ENCODE measurements at places on chromosomes 1 and 21.

GRCh38 chr1:7992885-7993284 is 31.4 kb downstream of the PARK7 start:
- DNase-seq = no peak

GRCh38 chr1:212244441-212244840 is 40.8 kb upstream of the PPP2R5A start:
- DNase-seq = no peak

DNA sequence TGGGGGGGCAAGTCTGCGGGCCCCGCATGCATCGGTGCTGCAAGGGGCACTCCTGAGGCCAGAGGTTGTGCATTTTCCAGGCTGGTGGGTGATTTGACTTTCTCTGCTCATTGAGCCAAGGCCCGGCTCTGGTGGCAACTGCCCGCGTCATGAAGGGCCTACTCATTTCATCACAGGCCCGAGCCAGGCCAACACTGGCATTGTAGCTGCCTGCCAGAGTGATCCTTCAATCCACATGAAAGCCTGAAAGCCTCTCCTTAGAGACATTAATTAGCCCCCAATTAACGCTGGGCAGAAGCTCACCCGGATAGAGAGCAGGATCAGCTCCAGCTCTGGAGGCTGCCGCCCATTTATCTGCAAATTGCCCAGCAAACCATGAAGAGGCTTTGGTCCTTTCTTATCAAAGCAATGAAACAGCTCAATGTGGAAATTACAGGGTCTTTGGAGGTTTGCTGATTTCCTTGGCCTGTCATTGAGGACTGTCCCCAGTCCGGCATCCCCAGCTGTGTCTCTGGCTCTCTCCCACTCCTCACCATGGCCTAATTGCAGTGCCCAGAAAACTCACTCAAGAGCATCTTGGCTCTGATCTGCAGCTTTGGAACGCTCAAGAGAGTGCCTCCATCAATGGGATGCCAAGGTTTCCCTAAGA is 50.4 kb upstream of the STUM start:
- no peak for DNase-seq

DNA sequence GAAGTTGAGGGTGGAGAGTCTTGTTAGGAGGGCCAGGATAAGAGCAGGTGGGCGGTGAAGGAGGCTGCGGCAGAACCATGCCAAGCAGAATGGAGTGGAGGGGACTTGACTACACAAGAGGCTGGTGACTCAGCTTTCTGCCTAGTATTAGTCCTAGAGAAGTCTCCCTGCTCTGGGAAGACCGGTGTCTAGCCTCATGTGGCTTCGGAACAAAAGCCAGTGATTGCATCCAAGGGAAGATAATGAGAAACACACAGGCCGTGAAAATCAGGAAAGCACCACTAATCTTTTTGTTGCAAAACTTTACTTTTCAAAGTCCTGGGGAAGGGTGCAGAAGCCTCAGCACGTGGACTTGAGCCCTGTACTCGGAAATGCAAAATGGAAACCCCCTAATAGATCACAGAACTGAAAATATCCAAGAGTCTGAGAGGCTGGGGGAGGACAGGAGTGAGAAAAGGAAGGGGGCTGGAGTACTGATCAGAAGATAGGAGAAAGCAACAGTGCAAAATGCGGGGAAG is 31.4 kb downstream of the DDR2 start:
- no peak for DNase-seq

GRCh38 chr1:182601416-182601786 is 2.8 kb downstream of the RGS16 start:
- no peak for DNase-seq

- DNase-seq = no peak
These were observed 42.4 kb upstream of the TACSTD2 start for GRCh38 chr1:58619286-58620054.

Measured in cortex of kidney (tissue), 1 donor.